Kidney tubule cell (primary cell): ENCODE measurements at places on chromosomes 11 and 22.
A peak's percentile ranks its signal among the peaks of the same experiment; 100 is the strongest.

- no peak for DNase-seq
Measured at GRCh38 chr22:42162728-42163489, 32.3 kb upstream of the CYP2D6 start.

DNA sequence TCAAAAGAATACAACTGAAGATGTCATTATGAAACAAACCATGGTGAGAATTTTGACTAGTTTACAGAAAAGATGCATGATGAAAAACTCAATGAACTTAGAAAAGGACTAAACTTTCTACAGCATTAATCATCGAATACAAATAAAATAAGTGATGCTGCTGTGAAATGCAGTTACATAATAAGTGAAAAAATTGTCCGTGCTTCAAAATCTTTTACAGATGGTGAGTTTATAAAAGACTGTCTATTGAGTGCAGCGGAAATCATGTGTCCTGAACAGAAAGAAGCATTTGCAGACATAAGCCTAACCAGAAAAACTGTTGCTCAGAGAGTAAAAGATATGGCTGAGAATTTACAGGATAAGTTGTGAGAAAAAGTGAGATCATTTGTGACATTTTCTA, 33.8 kb downstream of the NEAT1 start:
- DNase-seq: no peak

- DNase-seq: no peak
Measured at GRCh38 chr22:44500599-44500998, 2.6 kb upstream of the RTL6 start.

- DNase-seq: peak; percentile 34
Measured at GRCh38 chr11:614623-615503, 887 bp downstream of the IRF7 start.

- DNase-seq: no peak
Measured at GRCh38 chr11:128419012-128419767, 168.2 kb downstream of the ETS1 start.

DNA sequence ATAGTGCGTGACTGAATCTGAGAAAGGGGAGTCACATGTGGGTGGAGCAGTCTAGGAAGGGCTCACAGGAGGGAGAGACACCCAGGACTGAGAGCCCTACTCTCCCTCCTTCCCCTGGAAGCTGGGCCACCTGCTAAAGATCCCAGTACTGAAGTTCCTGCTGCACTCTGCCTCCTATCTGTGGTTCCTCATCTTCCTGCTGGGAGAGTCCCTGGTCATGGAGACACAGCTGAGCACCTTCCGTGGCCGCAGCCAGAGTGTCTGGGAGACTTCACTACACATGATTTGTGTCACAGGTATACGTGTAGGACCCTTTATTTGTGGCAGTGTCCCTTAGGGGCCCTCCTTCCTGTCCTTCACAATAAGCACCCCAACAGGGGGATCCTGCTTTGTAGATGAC, 19.3 kb downstream of the ART5 start:
- no peak for DNase-seq
